Epithelial cell of alveolus of lung (primary cell): ENCODE measurements at places on chromosomes 2 and 18. TPM values are rescaled to one million over a fixed set of nuclear protein-coding genes. Genes with fewer than 3 reads are reported as not detected.

Gene ZSCAN30
- 15.1 and 21.6 TPM in 2 replicates for total RNA-seq

Gene DRC1
- total RNA-seq: not detected in 2 replicates

Gene C1GALT1C1L
- total RNA-seq: 0.39 TPM in 1 of 2 replicates, not detected in the other

Gene RESP18
- total RNA-seq: not detected in 2 replicates

Gene ANKRD44
- 2.0 and 3.1 TPM in 2 replicates for total RNA-seq

Gene TANC1
- total RNA-seq: 17.8 and 30.3 TPM in 2 replicates

Gene SCN9A
- total RNA-seq: 1.0 and 15.6 TPM in 2 replicates

Gene ALK
- total RNA-seq: not detected in 2 replicates

Gene BOK
- total RNA-seq: 23.3 and 64.8 TPM in 2 replicates

Gene HOXD3
- total RNA-seq: not detected in 2 replicates

Gene KLHL30
- total RNA-seq: 0.32 TPM in 1 of 2 replicates, not detected in the other

Gene PID1
- total RNA-seq: 15.1 and 34.7 TPM in 2 replicates

Gene CASP10
- total RNA-seq: 0.88 and 2.2 TPM in 2 replicates

Gene AQP12B
- total RNA-seq: not detected in 2 replicates

Gene MOCOS
- total RNA-seq: 1.3 and 1.4 TPM in 2 replicates

Gene CTAGE1
- 0.13 TPM in 1 of 2 replicates, not detected in the other for total RNA-seq

Gene IL36G
- total RNA-seq: not detected in 2 replicates

Gene CROCC2
- total RNA-seq: 0.80 TPM in 1 of 2 replicates, not detected in the other

Gene C18orf32
- 22.0 and 39.6 TPM in 2 replicates for total RNA-seq

Gene PDE1A
- 0.13 and 15.3 TPM in 2 replicates for total RNA-seq

Gene KCNIP3
- total RNA-seq: 0.78 and 0.96 TPM in 2 replicates

Gene SP140
- total RNA-seq: 0.39 TPM in 1 of 2 replicates, not detected in the other

Gene GCG
- total RNA-seq: not detected in 2 replicates

Gene LYPD6
- 2.5 TPM in 1 of 2 replicates, not detected in the other for total RNA-seq

Gene KIAA2012
- total RNA-seq: not detected in 2 replicates

Gene IL37
- not detected in 2 replicates for total RNA-seq

Gene CD8A
- total RNA-seq: not detected in 2 replicates

Gene MRPL19
- 38.4 and 39.8 TPM in 2 replicates for total RNA-seq

Gene MAP4K4
- total RNA-seq: 83.9 and 109 TPM in 2 replicates

Gene FIGN
- 1.0 and 5.3 TPM in 2 replicates for total RNA-seq

Gene NETO1
- total RNA-seq: not detected in 2 replicates

Gene TRAF3IP1
- total RNA-seq: 4.7 and 11.4 TPM in 2 replicates

Gene ATG4B
- total RNA-seq: 58.7 and 69.3 TPM in 2 replicates

Gene FOXI3
- total RNA-seq: not detected in 2 replicates

Gene TTN
- under 0.01 and 2.4 TPM in 2 replicates for total RNA-seq

Gene SMAD2
- 51.3 and 61.5 TPM in 2 replicates for total RNA-seq

Gene CCDC68
- total RNA-seq: 20.2 and 36.8 TPM in 2 replicates

Gene CAPN14
- 0.08 TPM in 1 of 2 replicates, not detected in the other for total RNA-seq

Gene UPP2
- not detected in 2 replicates for total RNA-seq

Gene SPDYA
- total RNA-seq: 0.13 TPM in 1 of 2 replicates, not detected in the other

Gene PRSS56
- total RNA-seq: 0.48 TPM in 1 of 2 replicates, not detected in the other

Gene CFAP65
- not detected in 2 replicates for total RNA-seq

Gene FOXD4L1
- under 0.01 and 0.16 TPM in 2 replicates for total RNA-seq

Gene KCNK3
- total RNA-seq: 3.9 TPM in 1 of 2 replicates, not detected in the other

Gene EN1
- total RNA-seq: 0.32 and 0.39 TPM in 2 replicates

Gene CDCA7
- 9.0 and 17.3 TPM in 2 replicates for total RNA-seq

Gene NMUR1
- 0.24 TPM in 1 of 2 replicates, not detected in the other for total RNA-seq

Gene CCDC74B
- 5.4 and 17.9 TPM in 2 replicates for total RNA-seq

Gene NAT8
- total RNA-seq: not detected in 2 replicates

Gene USP37
- 5.5 and 6.6 TPM in 2 replicates for total RNA-seq

Gene DSC3
- 1.4 and 2.5 TPM in 2 replicates for total RNA-seq

Gene ARHGAP15
- total RNA-seq: 1.4 and 3.0 TPM in 2 replicates

Gene OSR1
- 8.4 and 18.8 TPM in 2 replicates for total RNA-seq

Gene LHCGR
- total RNA-seq: 0.39 TPM in 1 of 2 replicates, not detected in the other

Gene UGT1A5
- total RNA-seq: not detected in 2 replicates

Gene RGPD4
- total RNA-seq: not detected in 2 replicates
